ENCODE measurements at places on chromosomes 2 and 18.

DNA sequence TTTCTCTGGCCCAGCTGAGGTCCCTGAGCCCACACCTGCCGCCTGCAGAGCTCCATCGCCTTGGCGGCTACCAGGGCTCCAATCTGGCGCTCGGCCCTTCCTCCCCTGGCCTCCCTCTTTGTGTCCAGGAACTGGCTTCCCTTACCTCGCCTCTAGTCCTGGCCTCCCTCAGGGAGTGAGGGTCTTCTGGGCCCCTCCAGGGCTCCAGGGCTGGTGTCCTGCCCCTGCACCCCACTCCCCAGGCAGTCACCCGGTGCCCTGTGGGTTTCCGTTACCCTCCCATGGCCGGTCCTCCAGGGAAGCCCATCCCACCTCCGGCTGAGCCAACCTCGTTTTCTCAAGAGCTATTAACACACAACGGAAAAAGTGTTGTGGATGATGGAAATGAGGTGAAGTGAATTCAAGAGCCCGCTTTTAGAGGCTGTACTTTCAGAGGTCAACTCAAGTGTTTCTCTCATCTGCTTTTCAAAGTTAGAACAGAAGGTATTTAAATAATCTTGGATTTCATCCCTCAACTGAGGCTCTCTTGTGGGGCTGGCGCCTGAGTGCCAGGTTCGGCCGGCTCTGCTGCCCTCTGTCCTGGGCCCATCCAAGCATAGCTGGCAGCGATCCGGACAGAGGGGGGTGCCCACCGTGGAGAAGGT, 131.9 kb downstream of the ASB1 start:
- DNase-seq = no peak

DNA sequence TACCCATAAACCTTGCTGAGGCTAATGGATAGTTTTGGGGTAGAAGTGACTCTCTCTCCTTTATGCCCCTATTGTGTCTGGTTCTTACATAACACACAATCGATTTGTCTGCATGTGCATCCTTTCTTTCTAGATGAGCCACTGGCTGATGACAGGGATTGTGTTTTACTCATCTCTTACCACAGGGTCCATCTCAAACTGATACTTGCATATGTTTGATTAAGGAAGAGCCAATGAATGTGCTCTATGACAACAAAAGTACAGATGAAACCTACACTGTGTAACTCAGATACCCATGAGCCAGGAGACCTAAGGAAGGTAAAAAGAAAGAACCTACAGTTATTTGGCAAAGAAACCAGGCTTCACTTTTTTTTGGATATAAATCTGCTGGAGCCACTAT, 13.2 kb upstream of the BZW1 start:
- DNase-seq = no peak

GRCh38 chr2:239255218-239255617, 145.6 kb downstream of the HDAC4 start:
- DNase-seq = no peak

DNA sequence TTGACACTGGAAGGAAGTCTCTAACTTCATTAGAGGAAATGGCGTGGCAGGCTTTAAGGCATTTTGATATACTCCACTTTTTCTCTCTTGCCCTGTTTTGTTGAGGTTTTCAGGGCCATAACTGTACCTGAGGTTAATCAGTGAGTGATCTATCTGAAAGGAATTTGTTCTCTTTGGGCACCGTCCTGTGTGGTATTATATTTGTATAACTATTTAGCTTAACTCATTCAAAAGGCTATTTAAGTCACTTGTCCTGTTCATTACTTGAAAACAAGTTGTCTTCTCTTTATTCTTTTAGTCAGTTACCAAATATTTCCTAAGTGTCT, 180.4 kb downstream of the NEDD4L start:
- no peak for DNase-seq

- DNase-seq = no peak
Observed at GRCh38 chr18:2402084-2402483, 169.2 kb downstream of the METTL4 start.

- DNase-seq = no peak
Observed at GRCh38 chr2:221943076-221943810, 355.6 kb downstream of the PAX3 start.

GRCh38 chr2:43729491-43730174, 44.2 kb upstream of the DYNC2LI1 start:
- DNase-seq = no peak

- DNase-seq = no peak
Observed at GRCh38 chr2:23695890-23696751, 230.8 kb downstream of the ATAD2B start.

DNA sequence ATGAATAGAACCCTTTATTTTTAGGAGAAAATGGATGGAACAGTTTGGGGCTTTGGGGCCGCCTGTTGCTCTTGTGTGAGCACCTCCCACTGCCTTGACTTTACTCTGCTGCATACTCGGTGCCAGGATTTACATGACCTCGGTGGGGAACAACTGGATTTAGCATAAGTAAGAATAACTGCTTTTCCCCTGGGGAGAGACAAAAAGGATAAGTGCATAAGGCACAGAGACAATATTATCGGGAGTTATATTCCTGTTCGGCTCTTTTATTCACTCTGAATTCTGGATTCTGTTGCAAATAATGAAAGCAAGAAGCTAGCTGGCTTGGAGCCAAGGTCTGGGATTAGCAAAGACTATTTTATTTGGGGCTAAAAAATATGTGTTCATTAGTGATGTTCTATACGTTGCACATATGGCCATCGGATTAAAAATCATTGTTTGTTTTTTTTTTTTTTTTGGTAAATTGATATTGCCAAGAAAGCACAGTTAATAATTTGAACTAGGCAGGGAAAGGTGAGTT, 69.8 kb downstream of the CYBRD1 start:
- no peak for DNase-seq
